ENCODE measurements at places on chromosomes 7 and 10.

GRCh38 chr7:69674701-69675182 is 76.5 kb downstream of the AUTS2 start:
- no peak for DNase-seq

- DNase-seq: no peak
Observed at GRCh38 chr10:88077977-88078376, 214.6 kb downstream of the PTEN start.

- DNase-seq: no peak
Observed at GRCh38 chr10:436911-437665, 252.4 kb downstream of the DIP2C start.

DNA sequence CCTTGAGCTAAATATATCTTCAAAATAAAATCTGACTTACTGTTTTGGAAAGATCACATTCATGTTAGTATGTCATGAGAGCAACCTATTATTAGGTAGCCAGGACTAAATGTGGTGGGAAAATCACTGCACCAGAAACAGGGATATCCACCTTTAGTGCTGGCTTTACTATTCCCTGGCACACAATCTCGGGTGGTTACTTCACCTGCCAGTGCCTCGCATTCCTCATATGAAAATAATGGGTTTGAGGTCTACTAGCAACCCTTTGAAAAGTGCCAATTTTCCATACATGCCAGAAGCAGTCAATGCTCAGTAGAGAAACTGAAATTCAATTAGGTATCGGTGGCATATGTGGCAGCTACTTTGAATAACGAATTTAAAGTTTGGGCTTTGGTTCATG is 36.8 kb downstream of the PTN start:
- no peak for DNase-seq

DNA sequence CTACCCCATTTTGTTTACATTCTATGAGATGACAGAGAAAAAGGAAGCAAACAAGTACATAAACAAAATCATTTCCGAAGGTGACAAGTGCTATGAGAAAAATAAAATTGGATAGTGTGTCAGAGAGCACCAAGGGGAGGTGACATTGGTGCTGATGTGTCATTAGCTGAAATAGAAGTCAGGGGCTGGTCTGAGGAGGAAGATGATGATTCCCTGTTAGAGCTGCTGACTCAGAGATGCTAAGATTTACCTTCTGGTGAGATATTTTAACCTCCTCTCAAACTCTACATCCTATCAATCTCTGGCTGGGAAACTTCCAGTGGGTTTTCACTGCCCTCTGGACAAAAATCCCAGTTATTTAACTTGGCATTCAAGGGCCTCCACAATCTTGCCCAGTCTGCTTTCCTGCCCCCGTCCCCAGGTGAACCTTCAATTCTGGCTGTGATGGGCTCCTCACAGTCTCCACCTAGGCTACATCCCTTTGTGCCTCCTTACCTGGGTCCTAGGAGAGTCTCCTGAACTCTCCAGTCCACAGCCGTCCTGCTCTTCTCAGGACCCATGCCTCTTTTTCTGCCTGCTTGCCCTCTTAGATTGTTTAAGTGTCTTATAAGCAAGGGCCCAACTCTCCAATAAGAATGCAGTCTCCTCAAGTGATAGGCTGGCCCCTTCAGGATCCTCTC is 26.6 kb downstream of the DUSP5 start:
- no peak for DNase-seq

DNA sequence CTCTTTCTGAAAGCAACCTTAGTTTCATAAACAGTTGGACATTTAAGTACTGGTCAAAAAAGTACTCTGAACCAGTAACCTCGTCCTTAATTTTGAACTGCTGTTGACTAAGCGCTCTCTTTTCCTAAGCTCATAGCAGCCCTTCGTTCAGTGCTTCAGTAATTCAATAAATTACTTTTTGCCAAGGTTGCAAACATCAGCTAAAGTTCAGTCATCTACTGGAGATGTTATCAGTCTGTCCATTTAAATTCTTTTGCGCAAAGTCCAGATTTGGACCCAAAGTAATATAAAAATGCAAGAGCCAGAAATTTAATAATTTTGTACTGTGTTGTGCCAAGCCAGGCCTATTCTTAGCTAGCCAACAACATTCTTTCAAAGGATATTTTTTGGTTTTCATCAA is 8.4 kb downstream of the PTPRE start:
- no peak for DNase-seq

DNA sequence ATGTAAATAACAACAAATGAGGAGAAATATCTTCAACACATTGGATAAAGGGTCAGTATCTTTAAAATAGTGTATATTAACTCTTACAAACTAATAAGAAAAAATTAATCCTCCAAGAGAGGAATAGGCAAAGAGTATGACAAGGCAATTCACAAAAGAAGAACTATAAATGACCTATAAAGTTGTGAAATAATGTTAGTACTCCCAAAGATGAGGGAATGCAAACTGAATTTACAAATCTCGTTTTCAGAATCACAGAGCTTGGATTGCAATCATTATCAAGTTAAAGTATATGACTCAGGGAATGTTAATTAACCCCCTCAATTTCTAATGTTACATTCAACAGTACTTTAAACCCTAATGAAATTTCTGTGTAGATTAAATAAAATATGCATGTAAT is 87.3 kb upstream of the TARP start:
- DNase-seq: no peak

DNA sequence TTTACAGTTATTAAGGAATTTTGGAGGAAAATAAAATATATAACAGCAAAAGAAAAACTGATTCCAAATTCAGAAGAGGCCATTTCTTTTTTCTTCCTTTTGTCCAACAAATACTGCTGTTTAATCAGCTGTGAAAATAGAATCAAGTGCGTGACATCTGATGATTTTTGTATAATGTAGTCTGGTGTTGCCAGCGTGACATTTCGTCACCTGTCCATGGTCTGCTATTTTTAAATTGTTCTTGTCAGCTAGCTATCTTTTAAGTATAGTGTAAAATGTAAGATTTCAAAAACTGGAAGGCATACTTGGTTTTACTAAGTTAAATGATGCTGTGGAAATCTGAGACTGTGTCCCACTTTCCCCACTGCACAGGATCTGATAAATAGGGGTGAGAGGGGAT is 105.9 kb downstream of the CPEB3 start:
- no peak for DNase-seq
